ENCODE measurements at places on chromosomes 11 and 22. TPM values are rescaled to one million over a fixed set of nuclear protein-coding genes. Genes with fewer than 3 reads are reported as not detected.

GRCh38 chr22:43747877-43748276 lies 64.2 kb downstream of the EFCAB6 start:
- DNase-seq: no peak

- DNase-seq: no peak
These were observed 37.8 kb downstream of the ISX start for GRCh38 chr22:35103761-35104160.

DNA sequence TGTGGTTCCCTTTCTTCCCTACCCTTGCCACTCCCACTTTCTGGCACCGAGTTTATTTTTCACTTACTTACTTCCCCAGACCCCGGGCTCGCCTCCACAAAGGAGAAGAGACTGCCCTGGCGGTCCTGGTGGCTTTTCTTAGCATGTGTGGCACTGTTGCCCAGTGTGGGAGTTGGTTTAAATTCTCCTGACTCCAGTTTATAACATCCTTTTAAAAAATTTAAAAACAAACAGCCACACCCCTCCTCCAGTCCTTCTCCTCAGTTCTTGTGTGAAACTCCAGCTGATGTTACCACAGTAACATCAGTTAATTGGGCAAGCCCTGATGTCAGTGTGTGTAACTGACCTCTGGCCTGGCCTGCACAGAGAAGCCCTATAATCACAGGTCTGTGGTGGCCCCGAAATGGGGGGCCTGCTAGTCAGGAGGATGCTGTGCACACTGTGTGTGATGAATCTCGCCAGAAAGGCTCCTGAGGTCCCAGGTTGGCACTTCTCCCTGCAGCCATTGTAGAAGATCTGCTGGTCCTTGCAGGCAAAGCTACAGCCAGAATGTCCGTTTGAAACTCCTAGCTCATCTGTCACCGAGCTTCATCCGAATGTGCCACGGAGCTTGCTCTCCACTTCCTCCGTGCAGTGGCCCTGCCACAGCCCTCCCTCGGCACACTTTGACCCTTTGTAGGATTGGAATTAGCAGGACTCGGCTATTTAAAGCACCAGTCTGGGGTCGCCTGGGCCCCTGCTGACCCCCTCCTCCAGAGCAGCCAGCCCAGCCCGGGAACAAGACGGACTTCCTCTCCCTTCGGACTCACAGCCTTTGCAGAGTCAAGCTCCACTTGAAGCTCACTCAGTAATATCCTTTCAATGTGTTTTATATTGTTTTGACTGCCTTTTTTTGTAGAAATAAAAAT lies 7.6 kb downstream of the YDJC start:
- no peak for DNase-seq

- DNase-seq: no peak
These were observed 37.0 kb upstream of the KIRREL3 start for GRCh38 chr11:127037596-127037995.

GRCh38 chr11:88246696-88247095 lies 71.5 kb upstream of the RAB38 start:
- DNase-seq: no peak

DNA sequence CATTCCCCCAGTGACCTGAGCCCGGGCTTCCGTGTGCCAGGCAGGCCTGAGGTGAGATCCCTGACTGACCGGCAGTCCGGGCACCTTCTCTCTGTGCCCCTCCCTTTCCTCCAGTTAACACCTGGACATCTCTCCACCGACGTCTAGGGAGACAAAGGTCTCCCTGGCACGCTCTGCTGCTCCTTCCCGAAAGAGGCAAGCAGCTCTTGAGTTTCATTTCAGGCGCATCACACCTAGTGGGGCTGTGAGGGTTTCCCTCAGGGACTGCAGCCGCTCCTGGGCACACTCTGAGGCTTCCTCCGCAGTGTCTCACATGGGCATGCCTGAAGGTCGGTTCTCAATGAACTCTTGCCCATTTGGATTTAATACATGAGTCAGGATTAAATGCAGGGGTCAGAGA lies 322.7 kb downstream of the CTTN start:
- no peak for DNase-seq

GRCh38 chr11:403761-404431 lies 9.9 kb downstream of the PKP3 start:
- DNase-seq: no peak

DNA sequence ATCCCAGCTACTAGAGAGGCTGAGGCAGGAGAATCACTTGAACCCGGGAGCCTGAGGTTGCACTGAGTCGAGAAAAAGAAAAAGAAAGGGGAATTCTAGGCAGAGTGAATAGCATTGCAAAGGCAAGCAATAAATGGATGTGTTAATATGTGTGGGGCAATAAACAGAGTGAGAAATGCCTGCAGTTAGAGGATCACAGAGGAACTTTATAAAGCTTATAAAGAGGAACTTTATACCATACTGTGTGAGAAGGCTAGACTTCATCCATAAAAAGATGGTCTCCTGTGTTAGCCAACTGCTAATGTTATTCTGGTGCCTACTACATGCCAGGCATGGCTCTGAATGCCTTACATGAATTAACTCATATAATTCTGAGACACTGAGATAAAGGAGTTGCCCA lies 841 bp downstream of the B3GNT6 start:
- no peak for DNase-seq

GRCh38 chr11:61814247-61814957 lies 2.4 kb downstream of the FADS1 start:
- DNase-seq: no peak

GRCh38 chr22:47371263-47372090 lies 609.0 kb downstream of the TBC1D22A start:
- DNase-seq: no peak

DNA sequence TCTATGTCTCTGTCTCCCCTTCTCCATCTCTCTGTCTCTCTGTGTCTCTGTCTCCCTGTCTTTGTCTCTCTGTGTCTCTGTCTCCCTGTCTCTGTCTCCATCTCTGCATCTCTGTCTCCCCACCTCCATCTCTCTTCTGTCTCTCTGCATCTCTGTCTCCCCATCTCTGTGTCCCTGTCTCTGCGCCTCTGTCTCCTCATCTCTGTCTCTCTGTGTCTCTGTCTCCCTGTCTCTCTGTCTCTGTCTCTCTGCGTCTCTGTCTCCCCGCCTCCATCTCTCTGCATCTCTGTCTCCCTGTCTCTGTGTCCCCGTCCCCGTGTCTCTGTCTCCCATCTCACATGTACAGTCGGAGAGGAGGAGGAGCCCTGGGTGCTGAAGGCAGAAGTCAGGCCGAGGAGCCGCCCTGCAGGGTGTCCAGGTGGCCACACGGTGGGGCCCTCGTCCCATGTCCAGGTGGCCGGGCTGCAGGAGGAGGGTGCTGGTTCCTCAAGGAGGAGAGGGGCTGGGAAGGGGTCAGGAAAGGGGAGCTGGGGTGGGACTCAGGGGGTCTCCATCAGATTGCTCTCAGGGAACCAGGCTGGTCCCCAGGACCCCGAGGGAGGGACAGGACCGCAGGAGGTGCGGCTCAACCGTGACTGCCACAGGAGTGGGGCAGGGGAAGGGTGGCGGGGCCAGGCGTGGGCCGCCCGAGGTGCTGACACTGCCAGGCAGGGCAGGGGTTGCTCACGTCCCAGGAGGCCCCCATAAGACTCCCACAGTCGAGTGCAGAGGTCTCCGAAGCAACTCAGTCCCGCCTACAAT lies 25.6 kb upstream of the TH start:
- peak; percentile 75 for DNase-seq

DNA sequence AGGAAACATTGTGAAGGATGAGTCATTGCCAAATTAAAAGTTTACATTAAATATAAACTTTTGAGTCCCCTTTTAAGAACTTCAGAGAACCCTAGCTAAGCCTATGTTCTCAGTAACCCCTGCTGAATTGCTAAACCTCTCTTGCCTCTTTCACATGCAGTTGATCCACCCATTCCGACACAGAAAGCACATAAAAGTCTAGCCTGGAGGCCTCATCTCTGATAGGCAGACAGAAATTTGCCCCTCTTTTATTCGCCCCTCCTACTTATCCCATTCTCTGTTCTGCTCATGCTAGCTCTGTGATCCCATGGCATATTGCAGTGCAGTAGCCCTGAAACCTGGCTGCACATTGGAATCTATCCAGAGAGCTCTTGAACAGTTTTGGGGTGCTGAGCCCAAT lies 58.2 kb upstream of the PDE3B start:
- DNase-seq: no peak

GRCh38 chr11:112588252-112588694 lies 327.6 kb upstream of the PLET1 start:
- peak; percentile 66 for DNase-seq

DNA sequence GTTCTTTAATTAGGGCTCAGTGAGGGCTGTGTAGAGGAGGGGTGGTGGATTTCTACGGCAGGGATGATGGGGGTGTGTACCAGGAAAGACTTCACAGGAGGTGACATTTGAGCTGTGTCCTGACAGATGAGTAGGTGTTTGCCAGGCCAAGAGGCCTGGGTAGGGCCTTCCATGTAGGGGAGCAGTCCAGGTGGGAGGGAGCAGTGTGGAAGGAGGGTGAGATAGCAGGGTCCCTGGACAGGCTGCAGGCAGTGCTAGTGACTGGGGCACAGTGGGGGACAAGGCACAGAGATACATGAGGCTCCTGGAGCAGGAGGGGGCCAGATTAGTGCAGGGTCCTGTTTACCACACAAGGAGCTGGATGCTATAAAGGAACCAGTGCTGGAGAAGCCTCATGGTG lies 147.9 kb upstream of the CADM1 start:
- DNase-seq: no peak

DNA sequence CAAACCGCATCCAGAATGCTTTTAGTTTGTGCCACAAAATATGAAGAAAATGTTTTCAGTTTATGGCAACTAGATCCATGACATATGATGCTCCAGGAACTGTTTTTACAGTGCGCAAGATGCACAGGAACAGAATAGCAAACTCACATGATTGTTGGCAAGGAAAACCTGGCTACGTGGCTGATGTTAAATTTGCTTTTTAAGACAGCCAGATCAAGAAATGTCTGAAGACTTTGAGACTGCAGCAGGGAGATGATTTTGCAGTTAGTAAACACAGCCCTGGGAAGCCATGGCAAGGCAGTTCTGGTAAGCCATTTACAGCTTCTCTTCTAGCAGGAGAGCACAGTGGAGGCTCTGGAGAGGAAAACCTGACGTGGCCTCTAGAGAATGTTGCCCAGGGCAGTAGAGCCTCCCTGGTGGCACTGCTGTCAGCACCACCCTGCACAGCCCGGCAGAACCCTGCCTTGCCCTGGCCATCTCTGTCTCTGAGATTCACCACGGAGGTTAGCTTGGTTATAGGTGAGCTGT lies 69.8 kb upstream of the TNRC6B start:
- DNase-seq: no peak

GRCh38 chr11:17211286-17211685 lies 3.5 kb upstream of the PIK3C2A start:
- no peak for DNase-seq

DNA sequence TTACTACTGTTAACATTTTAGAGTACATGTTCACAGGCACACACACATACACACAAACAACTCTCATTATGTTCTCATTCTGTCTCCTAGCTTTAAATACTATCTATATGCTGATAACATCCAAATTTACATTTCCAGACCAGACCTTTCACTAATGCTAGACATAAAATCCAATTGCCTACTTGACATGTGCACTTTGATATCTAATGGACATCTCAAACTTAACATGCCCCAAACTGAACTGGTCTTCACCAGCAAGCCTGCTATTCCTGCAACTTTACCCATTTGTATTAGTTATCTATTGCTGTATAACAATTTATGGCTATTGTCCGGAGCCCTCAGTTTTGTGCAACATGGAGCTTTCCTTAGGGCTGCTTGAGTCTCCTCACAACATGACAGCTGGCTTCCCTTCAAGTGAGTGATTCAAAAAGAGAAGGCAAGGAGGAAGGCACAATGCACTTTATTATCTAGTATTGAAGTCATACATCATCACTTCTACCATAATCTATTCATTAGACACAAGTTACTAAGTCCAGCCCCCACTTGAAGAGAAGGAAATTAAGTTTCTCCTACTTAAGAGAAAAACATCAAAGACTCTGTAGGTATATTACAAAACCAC lies 3.0 kb downstream of the SLC36A4 start:
- no peak for DNase-seq

DNA sequence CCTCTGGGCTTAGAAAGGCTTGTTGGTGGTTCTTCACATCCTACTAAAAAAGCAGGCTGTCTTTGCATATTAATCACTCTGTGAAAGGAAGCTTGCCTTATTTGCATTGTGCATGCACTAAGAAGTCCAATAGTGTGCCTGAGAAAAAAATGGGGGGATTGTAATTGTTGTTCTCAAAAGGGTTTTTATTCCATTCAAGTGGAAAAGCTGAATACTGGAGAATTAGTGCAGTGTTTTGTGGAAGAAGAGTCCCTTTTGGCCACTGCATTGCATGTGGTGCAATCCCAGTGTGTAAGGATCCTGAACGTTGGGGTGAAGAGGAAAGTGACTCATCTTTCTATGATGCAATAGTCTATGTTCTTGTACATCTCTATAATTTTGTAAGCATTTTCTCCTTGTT lies 16.5 kb downstream of the NCAM1 start:
- DNase-seq: no peak

DNA sequence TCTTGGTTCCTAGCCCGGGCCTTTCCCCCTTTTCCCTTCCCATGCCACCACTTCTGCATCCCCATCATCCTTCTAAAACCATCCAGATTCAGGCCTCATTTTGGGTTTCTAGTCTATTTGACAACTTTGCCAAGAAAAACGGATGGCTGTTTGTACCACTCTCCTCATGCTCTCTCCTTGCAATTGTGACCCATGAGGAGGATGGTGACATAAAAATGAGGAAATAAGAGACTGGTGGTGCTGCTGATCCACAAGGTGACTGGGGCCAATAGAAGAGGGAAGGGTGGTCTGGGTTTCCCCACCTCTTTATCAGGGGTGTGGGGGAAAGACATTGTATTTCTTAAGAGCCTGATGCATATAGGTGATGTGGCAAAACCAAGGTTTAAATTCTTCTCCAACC lies 1.0 kb downstream of the MS4A4A start:
- no peak for DNase-seq

Gene GDPD4
- 0.32 TPM for polyA plus RNA-seq

Gene FDXACB1
- polyA plus RNA-seq: 1.4 TPM

Gene OR51E2
- polyA plus RNA-seq: 2.0 TPM

Gene PVALB
- 0.47 TPM for polyA plus RNA-seq

Gene MUC2
- polyA plus RNA-seq: not detected

Gene DAGLA
- polyA plus RNA-seq: 0.77 TPM

Gene CDC42EP2
- 8.0 TPM for polyA plus RNA-seq

Gene KLHDC7B
- polyA plus RNA-seq: 0.13 TPM

Gene OR52R1
- polyA plus RNA-seq: not detected

Gene CTTN
- 129 TPM for polyA plus RNA-seq

Gene FAM180B
- 0.62 TPM for polyA plus RNA-seq

Gene RIMBP3C
- polyA plus RNA-seq: 0.04 TPM

Measured in ovary (tissue), 10 donors.